CD8-positive, alpha-beta memory T cell (primary cell): ENCODE measurements at places on chromosomes 12 and 14.
A peak's percentile ranks its signal among the peaks of the same experiment; 100 is the strongest.

DNA sequence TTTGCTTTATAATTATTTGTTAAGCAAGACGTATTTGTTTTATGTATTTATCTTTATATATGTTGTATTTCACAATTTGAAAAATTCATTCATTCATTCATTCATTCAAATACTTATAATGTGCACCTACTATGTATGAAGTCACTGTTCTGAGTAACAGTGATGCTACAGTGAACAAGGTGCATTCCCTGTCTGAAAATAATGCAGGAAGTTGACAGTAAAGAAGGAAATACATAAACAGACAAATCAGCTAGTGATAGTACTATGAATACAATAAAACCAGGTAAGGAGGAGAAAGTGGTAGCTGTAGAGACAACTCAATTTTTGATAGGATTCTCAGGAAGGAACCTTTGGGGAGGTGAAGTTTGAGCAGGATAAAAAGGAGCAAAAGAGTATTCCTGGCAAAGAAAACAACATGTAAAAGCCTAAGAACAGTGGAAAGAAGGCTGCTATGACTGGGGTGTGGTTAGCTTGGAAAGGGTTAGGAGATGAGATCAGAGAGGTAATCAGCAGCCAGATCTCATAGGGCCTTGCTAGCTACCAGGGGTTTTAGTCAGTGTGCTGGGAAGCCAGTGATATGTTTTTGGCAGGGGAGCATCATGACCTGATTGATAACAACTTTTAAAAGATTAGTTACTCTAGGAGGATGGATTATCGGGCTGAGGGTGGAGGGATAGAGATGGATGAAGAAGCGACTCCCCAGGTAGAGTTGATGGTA lies 17.4 kb downstream of the BICDL1 start:
- DNase-seq: no peak

DNA sequence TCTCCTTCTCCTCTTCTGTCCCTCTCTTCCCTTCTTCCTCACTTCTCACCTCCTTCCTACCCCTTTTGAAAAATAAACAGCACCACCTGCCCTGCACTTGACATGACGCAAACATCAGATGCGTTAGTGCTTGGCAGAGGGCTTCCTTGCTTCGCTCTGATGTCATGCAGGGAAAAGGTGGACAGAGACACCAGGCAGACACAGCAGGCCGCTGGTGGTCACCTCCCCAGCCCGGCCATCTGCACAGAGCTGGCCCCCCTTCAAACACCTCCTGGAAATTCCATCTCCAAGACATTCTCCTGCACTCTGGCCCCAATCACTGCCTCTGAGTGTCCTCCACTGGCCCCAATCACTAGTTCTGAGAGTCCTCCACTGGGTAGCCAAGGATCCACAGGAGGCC lies 353.6 kb downstream of the MED13L start:
- no peak for DNase-seq

- no peak for DNase-seq
Measured at GRCh38 chr12:119683816-119684215, 15.9 kb downstream of the PRKAB1 start.

- DNase-seq: peak; percentile 53
Measured at GRCh38 chr14:24051789-24052655, at the start of gene CARMIL3. Gene CARMIL3, plus strand, starts transcription at chr14:24052009. Its CDS starts 145 bp downstream, at chr14:24052154.

DNA sequence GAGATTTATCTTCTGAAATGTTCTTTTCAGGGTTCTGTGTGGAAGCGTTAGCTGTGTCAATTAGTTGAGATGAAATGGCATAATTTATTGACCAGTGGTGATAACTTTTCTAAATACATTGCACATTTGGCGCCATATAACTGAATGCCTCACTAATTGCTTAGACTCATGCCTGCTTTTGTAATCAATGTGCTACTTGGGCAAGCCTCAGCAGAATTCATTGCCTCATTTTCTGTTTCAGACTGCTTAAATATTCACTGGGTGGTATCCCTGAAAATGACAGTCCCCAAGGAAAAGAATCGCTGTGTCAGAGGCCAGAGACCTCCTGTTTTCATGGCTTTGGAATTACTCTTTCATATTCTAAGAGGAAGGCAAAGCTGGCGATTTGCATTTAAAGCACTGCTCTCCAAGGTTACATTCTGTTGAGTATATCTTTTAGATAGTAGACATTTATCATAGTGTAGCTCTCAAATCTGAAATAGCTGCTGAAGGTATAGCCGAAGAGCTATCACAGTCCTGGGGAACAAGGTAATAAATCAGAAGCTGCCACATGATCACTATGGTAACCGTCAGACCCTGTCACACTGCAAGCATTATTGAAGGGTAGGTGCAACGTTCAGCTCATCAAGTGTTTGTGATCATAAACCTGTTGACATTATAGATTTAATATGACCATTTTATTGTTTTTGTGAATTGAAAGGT lies 297.3 kb upstream of the E2F7 start:
- DNase-seq: no peak

- no peak for DNase-seq
Measured at GRCh38 chr14:28952666-28953065, 186.1 kb downstream of the FOXG1 start.

- no peak for DNase-seq
Measured at GRCh38 chr14:24612196-24612595, 2.7 kb upstream of the GZMH start.

DNA sequence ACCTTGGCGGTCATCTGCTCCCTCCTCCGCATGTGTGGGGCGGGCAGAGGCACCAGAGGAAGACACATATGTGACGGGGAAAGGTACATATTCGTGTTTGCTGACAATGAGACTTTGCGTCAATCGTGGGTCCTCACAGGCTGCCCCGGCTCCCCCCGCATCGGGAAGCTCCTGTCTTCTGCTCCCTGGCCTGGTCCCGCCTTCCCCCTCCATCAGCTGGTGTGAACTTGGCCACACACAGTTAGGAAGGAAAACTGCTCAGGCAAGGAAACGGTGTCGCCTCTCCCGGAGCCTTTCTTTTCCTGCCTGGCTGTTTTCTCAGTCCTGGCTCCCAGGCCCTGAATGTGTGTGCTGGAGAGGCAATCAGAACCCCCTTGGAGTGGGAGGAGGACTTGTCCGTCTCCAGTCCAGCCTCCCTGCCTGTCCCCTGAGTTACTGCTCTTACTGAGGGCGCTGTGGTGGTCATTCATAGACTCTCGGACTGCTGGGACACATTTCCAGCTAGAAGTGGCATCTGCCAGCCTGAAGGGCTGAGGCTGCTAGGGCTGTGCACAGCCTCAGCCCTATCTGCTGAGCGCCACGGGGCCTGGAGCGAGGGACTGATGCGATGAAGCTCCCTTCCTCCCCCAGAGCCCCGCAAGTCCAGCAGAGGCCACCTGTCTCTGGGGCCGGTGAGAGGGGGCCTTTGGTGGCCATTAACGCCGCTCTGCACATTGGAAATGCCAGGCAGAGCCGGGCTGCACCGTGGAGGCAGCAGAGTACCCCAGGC lies 44.2 kb upstream of the TSPAN9 start:
- no peak for DNase-seq

DNA sequence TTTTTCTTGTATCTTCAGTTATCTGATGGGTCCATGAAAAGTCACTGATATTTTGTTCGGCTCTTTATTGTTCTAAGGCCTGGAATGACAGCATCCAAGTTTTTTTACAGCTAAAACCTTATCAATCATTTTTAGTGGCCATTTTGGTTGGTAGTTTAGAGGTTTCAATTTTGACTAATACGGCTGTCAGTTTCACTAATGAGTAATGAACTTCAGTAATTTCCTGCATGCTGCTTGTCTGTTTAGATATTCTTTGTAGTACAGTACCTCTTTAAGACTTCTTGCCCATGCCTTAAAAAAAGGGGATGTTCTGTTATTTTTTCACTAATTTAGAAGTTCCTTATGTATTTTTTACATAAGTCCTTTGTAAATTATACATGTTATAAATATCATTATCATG lies 176.7 kb downstream of the LRFN5 start:
- DNase-seq: no peak

DNA sequence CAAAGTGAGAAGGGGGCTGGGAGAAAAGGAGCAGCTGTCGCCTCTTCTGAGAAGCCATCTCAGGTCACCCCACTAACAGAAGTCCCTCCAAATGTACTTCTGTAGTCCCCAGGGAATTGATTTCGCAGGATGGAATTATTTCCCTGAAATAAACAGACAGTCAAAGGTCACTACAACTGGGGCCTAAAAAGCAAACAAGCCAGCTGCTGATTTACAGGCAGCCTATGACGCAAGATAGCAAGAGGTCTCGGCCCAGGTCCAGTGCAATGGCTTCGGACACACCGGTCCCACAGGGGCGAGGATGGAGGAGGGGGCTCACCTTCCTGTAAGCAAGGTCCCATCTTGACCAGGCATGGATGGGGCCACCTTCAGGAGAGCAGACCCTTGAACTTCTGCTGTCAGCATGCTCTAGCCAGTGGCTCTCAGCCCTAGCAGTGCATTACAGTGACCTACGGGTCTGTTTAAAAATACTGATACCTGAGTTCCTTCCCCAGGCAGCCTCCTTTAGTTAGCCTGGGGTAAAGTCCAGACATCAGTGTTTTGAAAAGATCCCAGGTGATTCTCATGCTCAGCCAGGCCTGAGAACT lies 18.1 kb downstream of the NUAK1 start:
- no peak for DNase-seq

DNA sequence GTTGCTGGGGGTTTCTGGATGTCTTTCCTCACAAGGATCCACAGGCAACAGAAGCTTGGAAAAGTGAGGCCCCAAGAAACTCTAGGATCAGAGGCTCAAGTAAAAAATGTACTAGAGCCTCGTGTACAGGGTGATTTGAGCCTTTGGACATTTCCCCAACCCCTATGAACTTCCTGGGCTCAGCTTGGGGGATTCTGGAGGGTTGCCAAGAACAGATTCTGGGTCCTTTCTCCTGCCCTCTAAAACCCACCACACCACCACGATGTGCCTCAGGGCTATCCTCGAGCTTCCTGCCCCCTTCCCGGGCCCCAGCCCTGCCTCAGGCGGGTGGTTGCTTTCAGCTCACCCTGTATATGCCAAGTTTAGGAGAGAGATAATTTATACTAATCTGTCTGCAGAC lies 583 bp downstream of the FAM186B start:
- no peak for DNase-seq

GRCh38 chr12:14982562-14982961 lies 9.7 kb downstream of the PDE6H start:
- DNase-seq: no peak

DNA sequence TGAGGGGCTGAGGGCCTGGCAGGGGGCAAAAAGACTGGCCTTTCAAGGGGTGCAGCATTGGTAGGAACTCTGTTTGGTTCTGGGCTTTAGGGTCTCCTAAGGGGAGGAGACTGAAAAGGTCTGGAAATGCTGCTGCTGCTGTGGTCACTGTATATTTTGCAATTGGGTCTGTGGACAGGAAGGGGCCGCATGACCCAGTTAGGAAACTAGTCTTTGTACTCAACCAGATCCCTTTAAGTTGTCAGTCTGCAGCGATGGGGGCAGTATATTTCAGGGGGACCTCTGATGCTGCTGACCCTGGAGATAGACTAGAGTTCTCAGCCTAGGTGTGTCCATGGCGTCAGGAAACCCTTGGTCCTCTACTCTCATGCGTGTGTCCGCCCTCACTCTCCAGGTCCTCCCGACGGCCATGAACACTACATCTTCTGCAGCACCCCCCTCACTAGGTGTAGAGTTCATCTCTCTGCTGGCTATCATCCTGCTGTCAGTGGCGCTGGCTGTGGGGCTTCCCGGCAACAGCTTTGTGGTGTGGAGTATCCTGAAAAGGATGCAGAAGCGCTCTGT lies 4.0 kb downstream of the LTB4R start:
- DNase-seq: no peak

DNA sequence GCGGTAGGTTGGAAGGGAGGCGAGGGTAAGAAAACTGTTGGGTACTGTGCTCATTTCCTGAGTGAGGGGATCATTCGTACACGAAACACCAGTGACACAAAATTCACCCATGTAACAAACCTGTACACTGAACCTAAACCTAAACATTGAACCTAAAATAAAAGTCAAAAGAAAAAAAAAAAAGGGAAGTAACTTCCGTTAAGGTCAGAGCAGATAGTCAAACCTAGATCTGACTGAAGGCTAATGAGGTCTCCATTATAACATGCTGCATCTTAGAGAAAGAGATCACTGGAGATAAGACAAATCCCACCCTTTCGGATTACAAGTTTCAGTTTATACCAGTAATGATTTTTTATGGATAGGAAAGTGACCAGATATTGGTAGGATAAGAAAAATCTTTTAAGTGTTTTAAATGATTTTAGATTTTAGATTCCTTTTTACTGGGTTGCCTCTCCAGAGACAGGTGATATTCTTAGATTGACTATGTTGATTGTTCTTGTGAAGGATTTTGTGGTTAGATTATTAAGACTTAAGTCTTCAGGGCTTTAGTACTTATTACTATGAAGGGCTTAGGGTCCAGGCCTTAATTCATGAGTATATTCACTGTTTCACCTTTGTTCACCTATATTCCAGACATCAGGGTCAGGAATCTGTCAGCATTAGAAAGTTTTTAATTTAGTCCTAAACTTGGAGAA lies 11.2 kb upstream of the NCKAP1L start:
- no peak for DNase-seq

DNA sequence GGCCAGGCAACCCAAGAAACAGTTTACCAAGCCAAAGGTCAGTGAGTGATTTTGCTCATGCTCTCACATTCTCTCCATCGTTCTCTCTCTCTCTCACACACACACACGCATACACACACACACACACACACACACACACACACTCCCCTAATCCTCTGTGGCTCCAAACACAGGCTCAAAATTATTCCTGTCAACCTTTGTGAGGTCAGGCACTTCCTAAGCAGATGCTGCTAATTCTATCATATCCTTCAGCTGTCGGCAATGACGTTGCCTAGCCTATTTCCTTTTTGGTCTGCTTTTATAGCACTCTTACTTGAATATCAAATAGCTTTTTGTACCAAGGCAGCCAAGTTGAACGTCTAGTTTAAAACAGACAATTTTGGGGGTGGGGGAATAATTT lies 98.9 kb upstream of the EGLN3 start:
- DNase-seq: no peak

GRCh38 chr12:26791301-26791791 lies 41.6 kb downstream of the ITPR2 start:
- no peak for DNase-seq

DNA sequence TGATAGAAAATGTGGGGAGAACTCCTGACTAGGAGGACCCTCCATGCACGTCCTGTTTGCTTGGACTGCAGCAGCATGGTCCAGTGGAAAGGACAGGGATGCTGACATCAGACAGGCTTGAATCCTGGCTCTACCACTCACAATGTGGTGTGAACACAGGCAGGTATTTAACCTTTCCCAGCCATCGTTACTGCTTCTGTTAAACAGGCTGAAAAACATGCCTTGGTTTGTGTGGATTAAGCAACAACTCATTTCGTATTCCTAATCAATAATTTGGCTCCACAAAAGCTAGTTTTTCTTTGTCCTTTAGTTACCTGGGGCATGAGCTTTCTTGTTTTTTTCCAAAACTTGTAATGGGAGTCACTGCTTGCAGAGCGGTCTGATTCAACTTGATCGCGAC lies 41.0 kb downstream of the APPL2 start:
- no peak for DNase-seq
